ENCODE measurements at places on chromosomes 1 and 21.

DNA sequence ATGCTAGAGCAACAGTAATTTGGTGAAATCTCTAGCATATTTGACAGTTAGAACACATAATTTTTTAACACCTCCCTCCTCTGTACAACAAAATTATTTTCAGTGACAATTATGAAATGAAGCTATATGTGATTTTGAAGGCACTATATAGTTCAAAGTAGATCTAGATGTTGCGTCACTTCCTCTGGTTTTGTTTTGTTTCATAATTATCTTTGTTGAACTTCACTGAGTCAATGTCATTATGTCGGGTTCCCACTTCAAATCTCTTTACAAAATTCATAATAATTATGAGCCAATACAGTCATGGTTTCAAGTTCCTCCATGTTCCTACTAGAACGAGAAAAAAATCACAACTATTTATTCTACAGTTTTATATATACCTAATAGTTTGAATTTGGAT, 254.8 kb upstream of the PLXNA2 start:
- no peak for DNase-seq

- no peak for DNase-seq
Observed at GRCh38 chr1:39632682-39633417, 6.6 kb downstream of the HEYL start.

- no peak for DNase-seq
Observed at GRCh38 chr1:164240081-164240480, 318.9 kb upstream of the PBX1 start.

DNA sequence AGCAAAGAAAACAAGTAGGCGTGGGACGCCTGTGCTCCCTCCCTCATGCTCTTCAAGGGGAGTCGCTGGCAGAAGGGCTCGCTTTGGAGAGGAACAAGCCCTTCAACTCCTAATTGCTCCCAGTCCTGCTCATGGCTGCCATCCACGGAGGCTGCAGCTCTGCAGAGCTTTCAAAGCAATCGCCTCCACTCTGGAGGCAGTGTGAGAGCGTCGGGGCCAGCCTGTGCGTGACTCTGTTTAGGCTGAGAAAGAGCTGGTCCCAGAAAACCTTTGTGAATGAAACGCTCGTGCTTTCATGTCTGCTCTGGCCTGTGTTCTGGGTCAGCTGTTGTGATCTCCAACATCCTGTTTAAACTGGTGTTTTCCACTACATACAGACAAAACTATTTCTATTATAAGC, 23.9 kb upstream of the RUNX1 start:
- DNase-seq = no peak

DNA sequence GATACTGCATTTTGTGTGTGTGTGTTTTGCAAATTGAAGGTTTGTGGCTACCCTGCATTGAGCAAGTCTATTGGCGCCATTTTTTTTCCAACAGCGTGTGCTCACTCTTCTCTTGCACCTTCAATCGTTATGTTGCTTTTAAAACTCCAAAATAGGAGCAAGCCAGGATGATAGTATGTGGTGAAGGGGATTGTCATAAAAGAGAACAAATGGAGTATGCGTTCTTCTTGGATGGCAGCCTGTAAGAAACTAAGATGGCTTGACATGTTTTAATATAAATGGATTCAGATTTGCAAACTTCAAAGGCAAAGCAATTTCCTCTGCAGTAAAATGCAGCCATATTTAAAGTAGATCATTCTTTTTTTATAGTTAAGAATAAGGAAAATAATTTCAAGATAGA, 43.2 kb upstream of the KCNK1 start:
- no peak for DNase-seq

GRCh38 chr1:143661418-143662101, 310.2 kb downstream of the FAM72C start:
- DNase-seq = no peak

DNA sequence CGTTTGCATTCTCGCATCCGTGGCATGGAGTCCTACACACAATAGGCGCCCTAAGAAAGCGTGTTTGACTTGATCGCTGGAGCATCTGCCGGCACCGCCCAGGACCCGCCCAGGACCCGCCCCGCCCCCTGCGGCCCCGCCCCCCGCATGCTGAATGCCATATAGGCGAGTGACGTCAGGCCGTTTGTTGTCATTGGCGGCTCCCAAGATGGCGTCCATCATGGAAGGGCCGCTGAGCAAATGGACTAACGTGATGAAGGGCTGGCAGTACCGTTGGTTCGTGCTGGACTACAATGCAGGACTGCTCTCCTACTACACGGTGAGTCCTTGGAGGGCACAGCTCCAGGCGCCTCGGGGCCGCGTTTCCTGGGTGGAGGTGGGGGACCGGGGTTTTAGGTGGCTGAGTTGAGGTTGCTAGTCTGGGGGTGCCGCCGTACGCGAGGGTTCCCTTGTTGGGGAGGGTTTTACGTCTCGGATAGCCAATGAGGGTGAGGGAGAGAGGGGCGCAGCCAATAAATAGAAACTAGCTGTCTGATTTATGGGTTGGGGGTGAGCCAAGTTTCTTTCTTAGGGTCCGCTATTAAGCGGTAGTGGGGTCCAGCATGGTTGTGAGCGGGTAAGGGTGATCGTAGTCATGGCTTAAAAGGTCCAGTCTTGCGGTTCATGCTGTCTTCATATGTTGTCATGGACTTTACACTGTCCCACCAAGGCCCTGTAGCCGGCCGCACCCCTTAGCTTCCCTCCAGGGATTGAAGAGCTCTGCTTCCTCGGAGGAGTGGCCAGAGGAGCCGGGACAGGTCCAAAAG, at the start of gene OSBPL9:
Gene OSBPL9, plus strand, starts transcription at position 190 of the 806 bp plus-strand sequence. Its CDS starts 19 bp downstream, at position 209.
- peak; percentile 87 for DNase-seq

DNA sequence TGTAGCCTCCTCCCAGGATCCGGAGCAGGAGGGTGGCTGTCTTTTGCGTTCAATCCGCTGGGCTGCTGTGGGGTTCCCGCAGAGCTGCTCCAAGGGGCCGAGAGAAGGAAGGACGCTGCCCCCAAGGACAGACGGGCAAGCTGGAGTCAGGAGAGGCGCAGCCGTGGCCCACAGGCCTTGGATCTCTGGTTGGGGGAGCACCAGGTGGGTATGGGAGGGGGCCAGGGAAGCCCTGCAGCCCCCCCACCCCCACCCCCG, 15.9 kb upstream of the SKI start:
- DNase-seq = no peak

- no peak for DNase-seq
Observed at GRCh38 chr1:19758227-19758830, 41.4 kb downstream of the TMCO4 start.

- DNase-seq = no peak
Observed at GRCh38 chr1:39044762-39045161, 18.6 kb downstream of the NDUFS5 start.

GRCh38 chr1:168344517-168344916, 63.8 kb downstream of the TBX19 start:
- DNase-seq = no peak

DNA sequence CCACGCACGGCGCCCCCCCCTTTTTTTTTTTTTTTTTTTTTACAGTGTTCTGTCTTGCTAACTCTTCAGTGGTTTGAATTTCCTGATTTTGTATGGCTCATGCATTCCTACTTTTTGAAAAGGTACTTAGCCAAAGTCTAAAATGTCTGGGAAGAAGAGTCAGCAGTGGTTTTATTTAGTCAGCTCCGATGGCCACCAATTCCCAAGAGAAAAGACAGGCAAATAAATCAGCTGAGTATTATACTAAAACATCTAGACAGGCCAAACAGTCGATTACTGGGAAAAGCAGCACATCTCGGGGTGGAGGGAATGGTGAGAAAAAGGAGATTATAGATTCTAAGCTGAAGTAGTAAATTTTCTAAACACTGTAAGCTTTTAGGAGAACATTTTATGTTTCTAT, 192.5 kb upstream of the ZRANB2 start:
- DNase-seq = no peak

- no peak for DNase-seq
Observed at GRCh38 chr1:58710190-58711085, 10.6 kb upstream of the MYSM1 start.

- DNase-seq = no peak
Observed at GRCh38 chr21:36582271-36582670, 102.3 kb upstream of the CLDN14 start.

DNA sequence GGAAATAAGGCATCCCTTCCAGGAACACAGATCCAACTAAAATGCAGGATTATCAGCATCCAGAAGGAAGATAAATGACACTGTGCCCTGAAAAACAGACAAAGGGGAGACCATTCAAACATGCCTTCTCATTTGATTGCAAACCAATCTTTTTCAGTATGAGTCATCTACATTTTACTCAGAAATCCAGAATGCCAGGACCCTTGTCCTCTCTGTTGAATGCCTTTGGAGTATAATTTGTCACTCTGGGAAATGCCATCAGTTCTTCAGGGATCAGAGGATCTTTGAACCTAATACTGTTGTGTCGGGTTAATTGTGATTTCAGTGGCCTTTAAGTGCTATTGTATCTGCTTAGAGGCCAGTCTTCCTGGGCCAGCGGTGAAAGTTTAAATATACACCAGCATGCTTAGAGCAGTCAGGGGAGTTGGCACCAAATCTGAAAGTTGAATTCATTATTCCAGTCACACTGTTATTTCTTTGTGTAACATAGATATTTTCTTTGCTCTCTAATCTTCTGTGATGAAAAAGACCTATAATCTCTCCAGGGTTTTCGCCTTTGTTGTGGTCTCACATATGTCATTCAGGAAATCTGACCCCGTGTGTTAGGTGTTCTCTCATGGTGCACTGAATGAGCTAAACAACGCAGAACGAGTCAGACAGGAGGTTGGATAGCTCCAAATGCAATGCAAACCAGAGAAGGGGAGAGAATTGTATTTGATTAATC, 364.8 kb upstream of the SGIP1 start:
- DNase-seq = no peak

DNA sequence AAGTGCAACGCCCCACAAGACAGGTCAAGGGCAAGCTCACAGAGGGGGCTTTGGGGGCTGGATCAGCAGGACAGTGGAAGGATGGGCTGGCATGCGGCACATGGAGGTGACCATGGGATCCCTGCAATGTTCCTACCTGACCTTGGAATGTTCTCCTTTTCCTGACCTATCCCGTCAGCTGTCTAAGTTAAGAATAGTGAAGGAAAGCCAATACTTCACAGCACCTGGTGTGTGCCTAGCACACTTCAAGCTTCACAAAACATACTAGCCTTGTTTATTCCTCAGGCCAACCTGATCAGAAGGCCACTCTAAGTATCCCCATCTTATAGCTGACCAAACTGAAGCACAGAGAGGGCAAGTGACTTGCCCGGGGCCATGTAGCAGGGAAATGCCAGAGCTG, 31.2 kb downstream of the LRRC38 start:
- no peak for DNase-seq

DNA sequence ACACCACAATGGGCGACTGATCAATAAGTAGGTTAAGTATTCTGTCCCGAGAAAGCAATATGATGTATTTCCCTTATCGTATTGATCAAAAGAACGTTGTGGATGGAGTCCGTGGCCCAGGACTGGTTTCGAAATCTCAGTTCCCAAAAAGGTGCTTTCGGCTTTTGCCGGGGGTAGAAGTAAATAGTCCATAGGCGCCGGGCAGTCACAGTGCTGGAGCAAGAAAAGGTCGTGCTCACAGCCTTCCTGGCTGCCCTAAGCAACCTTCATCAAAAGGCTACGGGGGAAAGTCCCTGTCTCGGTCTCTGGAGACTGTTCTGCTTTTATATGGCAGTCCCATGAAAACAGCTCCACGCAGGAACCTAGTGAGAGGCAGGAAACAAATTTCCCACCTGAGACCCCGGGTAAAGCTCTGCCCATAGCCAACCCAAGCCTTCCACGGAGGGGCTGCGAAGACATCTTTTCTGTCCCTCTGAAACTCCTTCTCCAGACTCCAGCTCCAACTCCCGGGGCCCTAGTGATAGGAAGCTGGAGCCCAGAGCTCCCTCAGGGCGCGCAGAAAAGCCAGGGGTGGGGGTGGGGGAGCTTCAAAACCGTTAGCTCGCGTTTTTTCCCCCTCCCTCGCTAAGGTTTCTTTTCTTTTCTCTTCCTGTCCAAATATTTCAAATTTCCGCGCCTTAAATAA, 7.0 kb downstream of the CDKN2C start:
- DNase-seq = peak; percentile 19

- no peak for DNase-seq
Observed at GRCh38 chr1:46772571-46772970, 26.3 kb upstream of the CYP4B1 start.

DNA sequence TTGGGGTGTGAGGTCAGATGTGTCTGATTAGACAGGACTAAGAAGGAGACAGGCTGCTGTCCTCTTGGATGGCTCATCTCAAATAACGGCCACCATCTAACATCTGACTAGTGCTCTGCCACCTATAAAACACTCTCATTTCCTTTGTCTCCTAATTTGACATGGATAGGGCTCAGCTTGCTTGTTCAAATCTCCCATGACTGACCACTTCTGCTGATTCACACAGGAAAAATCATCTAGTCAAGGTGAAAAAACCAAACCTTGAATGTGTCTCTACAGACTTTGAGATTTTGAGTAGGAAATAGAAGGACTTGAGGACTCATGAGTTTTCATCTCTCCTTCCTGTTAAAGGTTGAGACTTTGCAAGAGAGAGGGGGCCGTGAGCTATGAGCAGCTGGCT, 150.6 kb downstream of the IER5 start:
- no peak for DNase-seq

DNA sequence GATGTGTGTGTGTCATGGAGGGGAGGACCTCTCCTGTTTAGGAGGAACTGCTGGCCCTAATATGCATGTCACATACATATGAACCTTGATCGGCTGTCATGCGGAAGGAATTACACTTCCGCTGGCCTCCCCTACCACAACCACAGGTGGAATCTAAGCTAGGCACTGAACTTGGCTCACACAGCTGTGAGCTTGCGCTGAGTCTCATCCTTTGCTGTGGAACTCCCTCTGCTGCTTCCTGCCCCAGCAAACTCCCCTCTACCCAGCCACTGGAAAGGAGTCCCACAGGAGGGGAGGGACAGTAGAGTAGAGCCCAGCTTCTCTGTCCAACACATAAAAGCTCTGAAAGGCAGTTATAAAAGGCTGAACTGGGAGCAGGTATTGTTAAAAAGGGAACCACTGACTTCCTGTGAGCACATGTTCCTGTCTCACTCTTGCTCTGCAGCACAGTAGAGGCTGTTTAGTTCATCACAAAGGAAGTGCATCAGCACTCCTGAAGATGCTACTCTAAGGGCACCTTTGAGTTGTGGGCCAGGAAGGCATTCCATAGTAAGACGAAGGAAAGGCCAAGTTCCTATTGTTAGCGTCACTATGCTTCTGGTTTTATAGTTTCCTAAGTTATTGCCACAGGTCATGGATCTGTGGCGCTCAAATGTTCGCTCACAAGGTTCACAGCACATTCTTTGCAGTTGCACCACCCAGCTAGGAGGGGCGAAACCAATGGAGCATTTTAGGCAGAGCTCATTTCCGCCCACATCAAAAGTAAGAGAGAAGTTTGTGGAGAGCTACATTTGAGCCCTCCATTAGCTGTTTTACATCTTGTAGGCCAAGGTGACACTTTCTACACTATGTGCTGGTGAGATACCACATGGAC, 17.7 kb upstream of the PTPRC start:
- peak; percentile 53 for DNase-seq

All from effector CD4-positive, alpha-beta T cell (primary cell).